ENCODE measurements at places on chromosomes 12 and 14.

DNA sequence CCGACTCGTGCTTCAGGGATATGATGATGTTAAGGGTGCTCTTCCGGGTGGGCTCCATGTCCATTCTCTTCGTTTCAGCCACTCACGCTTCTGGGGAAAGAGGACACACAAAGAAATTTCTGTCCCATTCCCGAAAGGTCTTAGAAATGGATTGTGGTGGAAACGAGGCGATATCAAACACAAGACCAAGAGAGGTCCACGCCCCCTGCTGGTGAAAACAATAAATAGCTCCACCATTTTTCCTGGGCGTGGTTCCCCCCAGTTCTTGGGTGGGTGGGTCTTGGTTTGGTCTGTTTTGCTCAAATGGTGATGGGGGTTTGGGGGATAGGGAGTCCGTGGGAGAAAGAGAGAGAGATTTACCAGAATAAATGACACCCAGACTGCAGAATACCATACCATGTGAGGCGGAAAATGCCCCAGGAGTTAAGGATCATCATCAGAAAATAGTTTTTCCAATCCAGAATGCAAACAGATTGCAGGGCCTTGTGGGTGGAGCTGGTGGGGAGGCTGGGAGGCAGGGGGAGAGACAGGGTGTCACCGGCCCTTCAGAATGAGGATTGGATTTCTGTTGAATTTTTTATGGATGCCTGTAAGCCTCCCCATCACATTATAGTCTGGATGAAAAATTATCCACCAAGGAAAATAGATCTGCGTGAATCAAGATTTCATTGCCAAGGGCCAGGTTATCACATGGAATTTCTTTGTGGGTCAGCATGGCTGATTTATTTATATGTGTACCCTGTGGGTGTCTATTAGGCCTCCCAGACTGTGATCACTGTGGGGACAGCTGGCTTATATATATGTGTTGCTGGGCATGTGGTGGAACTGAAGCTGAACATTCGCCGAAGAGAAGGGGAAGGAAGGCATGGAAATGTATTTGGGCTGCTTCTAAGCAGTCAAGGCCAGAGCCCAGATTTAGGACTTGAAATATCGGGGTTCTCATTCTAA is 55.8 kb downstream of the SRRM4 start:
- DNase-seq, result no peak

GRCh38 chr12:124623344-124624035 is 56.1 kb upstream of the NCOR2 start:
- DNase-seq, result no peak

DNA sequence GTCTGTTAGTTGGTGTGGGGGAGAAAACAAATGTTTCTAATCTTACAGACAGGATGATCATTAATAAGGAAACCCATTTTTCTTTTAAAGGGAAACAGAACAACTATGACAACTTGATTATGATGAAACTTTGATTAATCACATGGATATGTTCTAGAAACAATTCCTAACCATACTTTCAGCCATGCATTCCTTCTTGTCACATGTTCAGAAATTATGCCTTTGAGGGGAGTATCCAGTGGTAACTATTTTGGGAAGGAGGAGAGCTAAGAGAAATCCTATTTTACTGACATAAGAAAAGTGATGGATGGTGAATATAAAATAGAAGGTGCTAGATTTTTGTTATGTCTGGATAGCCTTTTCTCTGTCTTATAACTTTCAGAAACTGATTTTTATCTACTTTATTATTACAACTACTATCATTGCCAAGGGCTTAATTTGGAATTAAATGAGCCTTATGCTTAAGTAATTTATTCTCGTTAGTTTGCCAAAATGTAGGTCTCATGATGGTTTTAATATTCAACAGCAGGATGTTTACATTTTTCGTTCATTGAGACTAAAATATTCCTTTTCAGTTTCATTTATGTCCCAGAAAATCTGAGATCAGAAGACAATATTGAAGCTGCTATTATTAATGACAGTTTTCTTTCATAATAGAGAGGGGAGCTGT is 200.1 kb downstream of the TMTC2 start:
- no peak for DNase-seq

DNA sequence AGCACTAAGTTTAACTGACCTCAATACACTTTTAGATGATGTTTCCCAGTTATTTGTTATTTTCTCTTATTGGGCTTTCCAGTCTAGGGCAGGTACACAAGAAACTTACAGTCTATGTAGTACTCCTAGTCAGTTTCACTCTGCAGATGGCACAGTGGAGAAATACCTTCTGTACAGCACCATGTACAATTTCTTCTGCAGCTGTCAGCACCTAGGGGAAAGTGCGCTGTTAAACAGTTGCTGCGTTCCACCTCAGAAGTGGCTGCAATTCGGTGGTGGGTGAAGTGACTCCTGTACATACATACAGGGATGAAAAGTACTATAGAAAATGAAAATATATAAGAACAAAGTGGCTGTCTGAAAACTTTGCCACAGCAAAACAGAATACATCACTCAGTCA is 48.3 kb downstream of the NOVA1 start:
- no peak for DNase-seq

- DNase-seq, result no peak
Measured at GRCh38 chr14:103136388-103137271, 13.4 kb downstream of the TNFAIP2 start.

GRCh38 chr14:103704708-103705107 is 10.5 kb downstream of the XRCC3 start:
- DNase-seq, result no peak

GRCh38 chr12:12823300-12823699 is 10.2 kb downstream of the DDX47 start:
- no peak for DNase-seq
